ENCODE measurements at places on chromosomes 1 and 21.

DNA sequence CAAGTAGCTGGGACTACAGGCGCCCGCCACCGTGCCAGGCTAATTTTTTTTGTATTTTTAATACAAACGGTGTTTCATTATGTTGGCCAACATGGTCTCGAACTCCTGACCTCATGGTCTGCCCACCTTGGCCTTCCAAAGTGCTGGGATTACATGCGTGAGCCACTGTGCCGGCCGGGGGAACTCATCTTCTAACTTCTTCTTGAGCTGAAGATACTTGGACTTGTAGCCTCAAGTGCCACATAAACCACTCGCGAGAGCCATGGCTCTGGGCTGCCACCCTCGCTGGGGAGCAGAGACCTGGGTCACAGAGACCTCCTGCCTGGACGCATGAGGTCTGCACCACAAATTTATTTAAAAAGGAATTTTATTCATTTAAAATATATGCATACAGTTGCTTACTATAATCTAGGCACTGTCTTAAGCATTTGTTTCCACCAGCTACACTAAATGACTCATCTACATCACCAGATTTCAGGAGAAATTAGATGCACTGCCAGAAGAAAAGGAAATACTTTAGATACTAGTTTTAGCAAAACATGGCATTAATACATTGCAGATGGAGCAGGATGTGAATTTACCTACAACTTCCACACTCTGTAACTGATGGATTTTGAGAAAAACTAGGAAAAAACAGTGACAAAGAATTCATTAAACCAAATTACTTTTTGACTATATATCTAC lies 29.9 kb upstream of the PUM1 start:
- DNase-seq, result no peak

DNA sequence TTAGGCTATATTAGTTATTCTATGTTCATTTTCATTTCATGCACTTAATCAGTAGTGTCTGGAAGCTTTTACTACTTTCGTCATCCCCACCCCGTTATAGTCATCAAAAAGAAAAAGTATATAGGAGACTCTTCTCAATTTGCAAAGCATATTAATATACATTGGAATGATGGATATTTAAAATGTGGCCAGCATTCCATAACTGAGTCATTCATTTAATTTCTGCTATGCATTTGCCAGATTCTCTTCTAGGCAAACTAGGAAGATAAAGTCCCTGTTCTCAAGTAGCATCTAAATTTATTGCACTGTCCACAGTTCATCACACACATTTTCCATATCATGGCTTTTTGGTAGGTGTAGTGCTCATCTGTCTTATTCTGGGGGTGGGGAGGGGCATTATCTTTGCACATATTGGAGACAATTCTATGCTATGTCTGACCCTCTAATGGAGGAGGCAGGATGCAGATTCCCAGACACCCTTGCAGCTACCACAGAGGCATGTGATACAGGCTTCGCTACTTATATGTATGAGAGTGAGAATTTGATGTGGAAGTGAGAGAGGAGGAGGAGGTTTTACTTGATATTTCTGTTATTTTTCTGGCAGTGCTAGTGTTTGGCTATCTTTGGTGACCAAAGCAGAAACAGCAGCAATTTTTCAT lies 125.8 kb downstream of the CTH start:
- DNase-seq, result no peak

DNA sequence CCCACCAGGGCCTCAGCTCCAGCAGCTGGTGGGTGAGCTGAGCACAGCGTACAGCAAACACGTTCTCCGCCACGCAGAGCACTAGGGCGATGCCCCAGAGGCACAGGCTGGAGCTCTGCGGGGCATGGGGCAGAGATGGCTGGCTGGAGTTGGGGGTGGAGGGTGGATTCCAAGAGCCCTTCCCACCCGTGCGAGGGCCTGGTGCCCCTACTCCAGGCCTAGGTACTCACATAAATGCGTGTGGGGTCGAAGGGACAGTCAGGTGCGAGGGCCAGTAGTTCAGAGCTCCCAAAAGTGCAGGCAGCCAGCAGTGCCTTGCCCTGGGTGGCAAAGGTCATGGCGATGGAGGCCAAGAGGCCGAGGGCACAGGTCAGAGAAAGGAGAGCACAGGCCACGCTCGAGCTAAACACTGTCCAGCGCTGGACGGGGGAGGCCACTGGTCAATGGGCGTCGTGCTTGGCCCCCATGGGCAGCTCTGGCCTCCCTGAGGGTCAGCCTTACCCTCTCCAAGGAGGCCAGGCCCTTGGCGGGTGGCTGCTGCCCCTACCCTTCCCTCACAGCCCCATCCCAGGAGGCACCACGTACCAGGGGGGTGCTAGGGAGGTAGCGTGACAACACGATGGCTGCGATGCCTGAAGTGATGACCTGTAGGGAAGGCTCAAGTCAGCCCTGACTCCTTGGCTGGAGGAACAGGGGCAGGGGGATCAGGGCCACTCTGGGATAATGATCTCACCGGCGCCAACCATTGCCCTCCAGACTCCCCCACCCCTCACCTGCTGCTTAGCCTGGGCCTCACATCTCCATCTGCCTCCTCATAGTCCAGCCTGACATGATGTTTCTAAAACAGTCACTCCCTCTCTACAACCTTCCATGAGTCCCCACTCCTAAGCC lies 5.6 kb downstream of the TMEM54 start:
- no peak for DNase-seq

DNA sequence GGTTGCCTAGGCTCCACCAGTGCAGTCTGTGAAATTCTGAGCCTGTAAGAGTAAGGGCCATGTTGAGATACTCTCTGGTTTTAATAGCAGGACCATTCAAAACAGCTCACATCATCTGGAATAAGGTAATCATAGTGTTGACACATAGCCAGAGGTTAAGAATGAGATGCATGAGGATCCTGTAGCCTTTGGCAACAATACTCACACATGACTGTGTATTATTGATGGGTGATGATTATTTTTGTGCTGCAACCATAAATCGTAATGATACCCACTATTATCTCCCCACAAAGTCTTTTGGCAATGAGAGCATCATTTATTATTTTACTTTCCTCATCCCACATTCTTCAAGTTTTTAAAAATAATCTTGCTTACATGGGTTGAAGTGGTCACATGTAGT lies 35.5 kb downstream of the KCNK2 start:
- DNase-seq, result no peak

DNA sequence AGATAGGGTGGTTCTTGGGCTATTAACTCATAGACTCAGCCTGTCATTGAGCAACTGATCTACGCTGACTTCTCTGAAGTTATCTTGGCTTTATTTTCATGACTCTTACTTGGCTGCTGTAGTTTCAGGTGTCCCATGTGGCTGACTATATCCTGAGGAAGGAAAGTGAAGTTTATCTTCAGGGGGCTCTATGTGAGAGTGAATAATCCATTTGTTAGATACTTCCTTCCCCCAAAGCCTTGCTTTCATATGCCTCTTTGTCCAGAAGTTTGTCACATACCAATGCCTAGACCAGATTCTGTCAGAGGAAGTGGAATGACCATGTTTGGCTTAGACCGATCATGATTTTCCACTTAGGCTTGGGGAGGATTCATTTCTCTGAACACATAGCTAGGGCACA lies 27.9 kb upstream of the C1orf87 start:
- no peak for DNase-seq

- DNase-seq, result no peak
These were observed 15.1 kb downstream of the RNF223 start for GRCh38 chr1:1058921-1059493.

- DNase-seq, result no peak
These were observed 85.9 kb downstream of the UROD start for GRCh38 chr1:45097944-45098343.

DNA sequence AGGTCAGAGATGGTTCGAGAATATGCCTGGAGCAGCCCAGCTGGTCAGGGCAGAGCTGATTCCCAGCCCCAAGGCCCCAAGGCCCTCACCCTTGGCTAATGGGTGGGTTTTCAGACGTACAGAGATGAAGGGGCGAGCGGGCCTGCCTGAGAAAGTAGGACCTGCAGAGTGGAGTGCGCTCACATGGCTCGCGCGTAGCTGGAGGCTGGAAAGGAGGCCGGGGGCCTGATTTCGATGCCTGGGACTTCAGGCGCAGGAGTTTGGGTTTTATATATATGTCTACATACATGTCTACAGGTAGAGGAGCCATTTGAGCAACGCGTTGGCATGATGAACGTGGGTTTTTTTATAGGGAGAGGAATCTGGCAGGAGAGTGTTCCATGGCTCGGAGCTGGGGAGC lies 8.9 kb downstream of the COQ8A start:
- no peak for DNase-seq

DNA sequence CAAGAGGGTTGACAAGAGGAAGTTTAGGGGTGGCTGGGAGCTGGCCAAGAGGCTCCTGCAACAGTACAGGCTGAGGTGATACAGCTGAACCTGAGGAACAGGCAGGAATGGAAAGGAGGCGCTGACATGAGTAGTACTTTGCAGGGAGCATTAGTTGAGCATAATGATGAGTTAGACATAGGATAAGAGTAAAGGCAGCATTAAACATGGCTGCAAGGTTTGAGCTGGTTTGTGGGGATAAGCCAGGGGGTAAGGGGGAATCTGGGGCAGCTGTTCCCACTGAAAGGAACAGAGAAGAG lies 20.6 kb downstream of the SLC30A10 start:
- DNase-seq, result no peak

DNA sequence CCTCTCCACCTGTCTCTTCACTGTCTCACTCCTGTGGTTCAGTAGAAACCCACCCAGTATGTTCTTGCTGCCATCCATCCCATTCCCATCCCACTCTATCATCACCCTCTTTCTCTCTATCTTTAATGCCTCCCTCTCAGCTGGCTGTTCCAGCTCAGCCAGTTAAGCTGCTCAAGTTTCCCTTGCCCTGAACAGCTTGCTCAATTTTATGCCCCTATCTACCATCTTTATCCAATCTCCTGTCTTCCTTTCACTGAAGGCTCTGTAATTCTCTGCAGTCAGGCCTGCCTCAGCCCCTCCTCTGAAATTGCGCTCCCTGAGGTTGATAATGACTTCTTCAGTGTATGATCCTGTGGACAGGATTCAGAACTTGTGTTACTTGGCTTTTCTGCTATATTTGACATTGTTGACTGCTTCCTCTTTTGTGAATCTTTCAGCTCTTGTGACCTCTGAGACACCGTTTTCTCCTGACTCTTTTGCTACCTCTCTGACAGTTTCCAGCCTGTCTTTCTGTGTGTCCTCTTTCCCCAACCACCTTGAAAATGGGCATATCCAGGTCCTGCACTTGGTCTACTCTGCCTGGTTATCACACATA lies 13.9 kb upstream of the BCAR3 start:
- no peak for DNase-seq

DNA sequence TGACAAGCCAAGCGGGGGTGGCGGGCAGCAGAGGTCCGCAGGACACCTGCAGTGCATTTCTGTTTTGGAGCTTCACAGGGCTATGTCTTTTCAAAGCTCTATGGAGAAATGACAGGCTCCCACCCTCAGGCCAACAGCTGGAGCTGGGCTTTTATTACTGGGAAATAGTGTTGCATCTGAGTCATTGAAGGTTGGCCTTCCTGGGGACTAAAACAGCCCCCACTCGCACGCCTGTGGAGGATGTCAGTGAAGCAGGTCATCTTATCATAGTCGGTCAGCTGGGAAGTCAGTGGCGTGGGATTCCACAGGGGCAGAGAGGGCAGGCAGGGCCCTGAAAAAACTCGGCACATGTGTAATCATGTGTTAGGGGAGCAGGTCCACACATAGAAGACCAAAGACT lies 55.3 kb downstream of the NTPCR start:
- no peak for DNase-seq

GRCh38 chr1:25106352-25106751 lies 126.0 kb downstream of the SYF2 start:
- no peak for DNase-seq

DNA sequence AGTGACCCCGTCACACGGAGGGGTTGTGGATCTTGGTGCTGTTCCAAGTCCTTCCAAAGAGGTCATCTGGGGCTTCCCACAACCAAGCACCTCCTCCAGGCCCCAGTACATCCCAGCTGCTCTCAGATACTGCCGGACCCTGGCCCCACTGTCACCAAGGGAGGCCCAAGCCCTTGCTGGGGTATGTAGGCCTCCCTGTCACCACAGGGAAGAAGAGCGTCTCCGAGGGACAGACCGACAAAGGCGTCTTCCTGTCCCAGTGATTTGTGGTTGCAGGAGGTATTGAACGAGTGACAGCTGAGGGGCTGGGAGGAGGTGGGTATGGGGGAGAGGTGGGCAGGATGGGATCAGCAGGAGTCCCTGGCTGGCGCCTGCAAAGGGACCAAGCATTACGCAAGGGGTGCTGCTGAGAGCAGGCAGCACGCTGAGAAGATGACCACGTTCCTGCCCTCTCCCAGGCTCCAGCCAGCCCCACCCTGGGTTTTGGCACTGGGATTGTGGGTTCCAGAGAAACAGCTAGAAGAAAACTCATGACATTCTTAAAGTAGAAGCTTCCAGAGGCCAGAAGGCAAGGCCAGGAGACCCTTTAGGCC lies 29.7 kb downstream of the LRP8 start:
- no peak for DNase-seq

- no peak for DNase-seq
These were observed 34.6 kb downstream of the TNR start for GRCh38 chr1:175708787-175709186.

DNA sequence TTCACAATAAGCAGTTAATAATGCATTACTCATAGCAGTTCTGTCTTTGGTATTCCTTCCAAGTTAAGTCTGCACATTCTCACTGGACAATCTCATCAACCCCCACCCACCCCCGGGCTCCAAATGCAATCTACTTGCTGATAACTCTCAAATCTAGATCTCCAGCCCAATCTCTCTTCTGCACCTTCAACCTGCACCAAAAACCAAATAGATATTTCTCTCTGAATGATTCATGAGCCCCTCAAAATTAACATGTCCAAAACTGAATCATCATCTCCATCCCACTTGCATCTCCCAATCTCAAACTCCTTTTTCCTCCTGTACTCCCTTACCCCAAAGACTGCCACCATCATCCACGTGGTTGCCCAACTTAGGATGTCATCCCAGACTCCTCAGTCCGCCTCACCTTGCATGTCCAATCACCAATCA lies 2.7 kb downstream of the DOCK7 start:
- no peak for DNase-seq

GRCh38 chr1:20733360-20733975 lies 965 bp upstream of the SH2D5 start:
- no peak for DNase-seq

- DNase-seq, result no peak
These were observed 115.4 kb upstream of the RAB4A start for GRCh38 chr1:229155472-229155871.

DNA sequence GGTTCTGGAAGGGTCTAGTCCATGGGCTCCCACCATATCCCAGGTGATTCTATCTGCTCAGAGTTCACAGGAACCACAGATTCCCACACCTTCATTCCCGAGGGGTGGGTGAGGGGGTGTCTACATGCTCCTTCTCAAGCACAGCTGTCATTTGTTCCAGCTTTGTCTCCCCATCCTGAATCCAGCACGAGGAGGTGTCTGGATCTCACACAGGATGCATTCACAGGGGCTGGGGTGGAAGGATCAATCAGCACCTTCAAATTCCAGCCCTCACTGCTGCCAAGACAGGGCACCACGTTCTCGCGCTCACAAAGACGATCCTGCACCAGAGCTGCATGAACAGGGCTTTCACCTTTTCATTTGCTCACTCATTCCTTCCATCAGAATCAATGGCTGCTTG lies 52.7 kb downstream of the TCP10L start:
- DNase-seq, result no peak
